Panc1 (cell line): ENCODE measurements at places on chromosomes 7 and 10. TPM values are rescaled to one million over a fixed set of nuclear protein-coding genes. Genes with fewer than 3 reads are reported as not detected.

The NUTM2A gene
- 0.21 TPM for total RNA-seq

- no peak for DNase-seq
Observed at GRCh38 chr7:149686011-149686410, 87.4 kb downstream of the ZNF467 start.

The GNAT3 gene
- not detected for total RNA-seq

DNA sequence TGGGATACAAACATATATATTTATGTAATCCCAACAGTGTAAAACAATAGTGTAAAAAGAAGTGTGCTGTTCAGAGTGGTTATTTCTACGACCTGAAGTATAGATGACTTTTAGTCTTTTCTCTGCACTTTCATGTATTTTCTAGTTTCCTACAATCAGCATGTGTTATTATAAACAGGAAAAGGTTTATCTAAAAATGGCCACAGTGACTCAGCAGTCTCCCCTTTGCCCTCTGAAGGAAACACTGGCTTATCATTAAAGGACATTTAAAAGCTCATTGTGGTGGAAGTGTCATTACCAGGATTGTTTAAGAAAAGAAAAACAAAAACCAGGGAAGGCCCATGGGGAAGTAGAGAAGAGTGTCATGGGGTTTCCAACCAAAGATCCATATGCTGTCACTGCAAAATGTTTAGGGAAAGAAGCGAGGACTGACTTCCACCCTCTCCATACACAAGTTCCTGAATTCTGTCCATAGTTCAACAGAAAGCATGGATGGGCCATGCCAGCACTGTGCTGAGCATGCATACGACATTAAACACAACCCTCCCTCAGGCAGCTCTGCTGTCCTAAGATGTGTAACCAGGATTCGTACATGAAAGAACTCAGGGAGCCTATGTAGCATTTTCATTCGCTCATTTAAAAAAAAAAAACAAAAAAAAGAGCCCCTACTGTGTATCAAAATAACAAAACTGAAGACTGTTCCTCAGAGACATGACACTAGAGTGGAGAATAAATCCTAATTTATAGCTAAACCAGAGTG is 10.2 kb downstream of the CYREN start:
- no peak for DNase-seq

GRCh38 chr7:114825423-114825951 is 96.4 kb upstream of the MDFIC start:
- DNase-seq = no peak

DNA sequence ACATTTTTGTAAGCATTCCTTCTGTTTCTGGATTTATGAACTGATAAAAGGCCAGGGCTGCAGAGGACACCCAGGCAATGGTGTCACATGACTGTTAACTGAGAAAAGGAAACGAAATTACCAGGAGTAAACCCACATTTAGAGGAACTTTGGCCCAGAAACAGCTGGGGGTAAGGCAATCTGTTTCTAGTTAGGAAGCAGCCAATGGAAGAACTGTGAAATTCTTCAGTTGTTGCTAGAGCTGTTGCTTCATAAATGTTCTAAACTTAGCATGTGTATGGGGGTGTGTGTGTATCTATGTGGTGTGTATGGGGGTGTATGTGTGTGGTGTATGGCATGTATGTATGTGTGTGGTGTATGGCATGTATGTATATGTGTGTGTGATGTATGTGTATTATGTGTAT is 11.8 kb upstream of the PDCD4 start:
- DNase-seq = no peak

The ASIC3 gene
- 1.3 TPM for total RNA-seq

- DNase-seq = no peak
Observed at GRCh38 chr10:6305401-6306321, 102.9 kb downstream of the PFKFB3 start.

The HKDC1 gene
- total RNA-seq = 1.1 TPM

The NUDT13 gene
- total RNA-seq = 6.1 TPM

The SDK1 gene
- 47.4 TPM for total RNA-seq

GRCh38 chr7:153934629-153935028 is 117.6 kb upstream of the DPP6 start:
- no peak for DNase-seq

GRCh38 chr10:133129859-133130495 is 30.0 kb upstream of the KNDC1 start:
- no peak for DNase-seq

DNA sequence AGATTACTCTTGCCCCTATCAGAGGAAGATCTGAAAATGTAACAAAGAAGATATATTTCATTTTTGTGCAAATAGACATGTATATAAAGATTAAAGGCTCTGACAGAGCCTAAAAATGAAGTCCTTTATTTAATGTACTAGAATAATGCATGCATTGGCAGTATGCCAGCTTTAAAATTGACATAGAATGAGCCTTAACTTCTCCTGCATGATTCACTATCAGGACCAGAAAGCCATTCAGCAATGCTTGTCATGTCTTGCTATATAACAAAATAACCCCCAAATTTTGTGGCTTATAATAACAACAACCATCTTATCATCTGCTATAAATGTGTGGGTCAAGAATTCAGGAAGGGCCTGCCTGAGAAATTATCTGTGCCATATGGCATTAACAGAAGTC is 411.9 kb downstream of the GRM8 start:
- DNase-seq = no peak

DNA sequence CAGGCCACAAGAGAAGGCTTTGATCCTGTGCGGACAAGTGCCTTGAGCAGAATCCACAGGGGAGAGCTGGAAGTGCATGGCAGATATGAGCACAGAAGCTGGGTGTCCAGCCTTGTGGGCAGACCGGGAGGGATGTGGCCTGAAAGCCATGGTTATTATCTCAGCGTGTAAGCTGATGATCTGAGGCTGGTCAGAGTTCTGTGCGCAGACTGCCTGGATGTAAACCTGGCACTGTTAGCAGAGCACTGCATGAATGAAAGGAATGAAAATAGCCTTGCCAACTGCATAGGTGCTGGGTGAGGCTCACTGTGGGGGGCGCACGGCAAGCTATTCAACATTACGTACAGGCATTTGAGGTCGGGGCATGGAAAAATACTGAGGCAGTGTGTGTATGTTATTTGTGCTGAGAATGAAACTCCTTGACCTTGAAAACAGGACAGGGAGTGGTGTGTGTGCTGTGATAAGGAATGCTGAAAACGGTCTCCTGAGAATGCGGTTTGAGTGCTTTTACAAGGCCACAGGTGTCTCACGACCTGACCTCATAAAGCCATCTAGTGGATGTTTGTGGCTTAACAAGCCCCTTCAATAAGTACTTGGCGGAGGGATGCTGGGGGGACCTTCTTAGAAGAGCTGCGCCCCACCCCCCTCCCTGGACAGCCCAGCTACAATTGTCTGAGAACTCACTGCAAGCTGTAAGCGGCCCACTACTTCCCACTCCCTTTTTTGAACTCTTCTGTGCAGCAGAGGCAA is 18.7 kb downstream of the AKR1C1 start:
- DNase-seq = no peak

- no peak for DNase-seq
Observed at GRCh38 chr10:5945561-5946418, 31.6 kb downstream of the IL15RA start.

- no peak for DNase-seq
Observed at GRCh38 chr7:365593-365992, 75.6 kb downstream of the FOXL3 start.

- no peak for DNase-seq
Observed at GRCh38 chr7:12287901-12288300, 76.8 kb downstream of the TMEM106B start.

The PLCE1 gene
- 39.7 TPM for total RNA-seq

- DNase-seq = no peak
Observed at GRCh38 chr10:49397036-49397999, 1.4 kb upstream of the DRGX start.

DNA sequence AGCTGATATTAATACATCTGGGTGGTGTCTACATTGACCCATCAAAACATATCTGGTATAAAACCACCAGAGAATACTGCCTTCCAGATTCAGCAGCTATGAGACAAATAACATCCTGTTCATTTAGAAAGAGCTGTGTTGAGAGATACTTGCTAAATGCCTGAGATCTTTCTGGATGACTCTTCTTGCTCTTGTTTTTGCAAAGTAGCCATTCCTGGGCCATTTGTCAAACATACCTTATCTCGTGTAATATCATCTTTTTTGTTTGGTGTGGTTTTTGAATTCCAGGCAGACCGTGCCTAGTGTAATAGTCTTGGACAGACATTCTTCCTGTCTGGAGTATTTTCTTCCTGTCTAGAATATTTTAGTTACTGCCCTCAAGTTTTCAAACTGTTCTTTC is 74.7 kb upstream of the PRR15 start:
- DNase-seq = no peak
